ENCODE measurements at places on chromosomes 2 and 18.

- DNase-seq = no peak
Measured at GRCh38 chr2:100940240-100940639, 61.8 kb upstream of the RPL31 start.

- DNase-seq = no peak
Measured at GRCh38 chr2:48474574-48475298, 55.2 kb upstream of the STON1 start.

DNA sequence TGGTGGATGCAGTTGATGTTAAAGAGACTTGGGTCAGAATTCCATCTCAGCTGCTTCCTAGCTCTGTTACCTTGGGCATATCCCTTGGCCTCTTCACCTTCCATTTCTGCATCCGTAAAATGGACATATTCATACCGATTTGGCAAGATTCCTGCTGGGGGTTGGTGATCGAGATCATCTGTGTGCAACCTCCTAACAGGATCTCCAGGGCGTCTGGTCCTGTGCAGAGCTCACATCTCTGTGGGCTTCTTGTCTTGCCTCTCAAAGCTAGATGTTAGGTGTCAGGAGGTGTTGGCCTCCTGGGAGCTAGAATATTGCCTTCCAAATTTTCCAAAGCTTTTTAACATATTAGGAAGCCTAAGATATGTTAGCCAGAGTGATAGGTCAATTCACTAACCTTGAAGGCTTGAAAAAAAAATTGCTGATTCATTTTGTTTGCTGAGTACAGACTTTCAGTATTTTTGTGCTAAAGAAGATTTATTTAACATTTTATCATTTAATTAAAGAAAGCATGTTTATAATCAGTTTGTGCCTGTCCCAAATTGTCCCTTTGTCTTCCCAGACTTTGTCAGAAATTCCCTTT is 69.7 kb upstream of the ZNF516 start:
- no peak for DNase-seq

DNA sequence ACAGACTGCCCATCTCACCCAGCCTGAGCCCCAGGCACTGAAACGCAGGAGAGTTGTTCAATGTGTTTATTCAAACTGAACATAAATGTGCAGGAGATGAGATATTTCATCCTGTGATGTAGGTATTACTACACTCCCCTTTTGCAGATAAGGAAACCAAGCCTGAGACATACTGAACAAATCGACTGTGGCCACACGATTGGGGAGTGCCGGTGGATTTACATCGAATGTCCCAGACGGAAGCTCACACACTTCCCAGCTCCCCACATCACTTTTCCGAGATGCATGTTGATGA is 94.8 kb upstream of the ALKAL2 start:
- no peak for DNase-seq

DNA sequence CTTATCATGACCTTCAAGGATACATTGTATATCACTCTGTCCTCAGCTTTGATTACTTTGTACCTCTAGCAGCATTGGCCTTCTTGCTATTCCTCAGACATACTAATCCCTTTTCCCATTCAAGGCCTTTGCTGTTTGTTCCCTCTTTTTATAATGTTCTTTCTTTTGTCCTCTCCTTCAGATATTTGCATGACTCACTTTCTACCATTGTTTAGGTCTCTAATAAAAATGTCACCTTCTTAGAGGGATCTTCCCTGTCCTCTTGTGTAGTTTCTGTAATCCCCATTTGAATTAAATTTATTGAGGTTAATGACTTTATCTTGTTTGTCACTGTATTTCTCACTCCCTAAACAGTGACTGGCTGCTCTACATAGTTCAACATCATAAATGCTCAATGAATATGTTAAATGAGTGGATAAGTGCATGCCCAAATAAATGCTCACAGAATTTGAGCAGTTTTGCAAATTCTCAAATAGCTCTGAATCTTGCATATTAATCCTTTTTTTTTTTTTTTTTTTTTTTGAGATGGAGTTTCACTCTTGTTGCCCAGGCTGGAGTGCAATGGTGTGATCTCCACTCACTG is 135.9 kb downstream of the AGPS start:
- DNase-seq = no peak

DNA sequence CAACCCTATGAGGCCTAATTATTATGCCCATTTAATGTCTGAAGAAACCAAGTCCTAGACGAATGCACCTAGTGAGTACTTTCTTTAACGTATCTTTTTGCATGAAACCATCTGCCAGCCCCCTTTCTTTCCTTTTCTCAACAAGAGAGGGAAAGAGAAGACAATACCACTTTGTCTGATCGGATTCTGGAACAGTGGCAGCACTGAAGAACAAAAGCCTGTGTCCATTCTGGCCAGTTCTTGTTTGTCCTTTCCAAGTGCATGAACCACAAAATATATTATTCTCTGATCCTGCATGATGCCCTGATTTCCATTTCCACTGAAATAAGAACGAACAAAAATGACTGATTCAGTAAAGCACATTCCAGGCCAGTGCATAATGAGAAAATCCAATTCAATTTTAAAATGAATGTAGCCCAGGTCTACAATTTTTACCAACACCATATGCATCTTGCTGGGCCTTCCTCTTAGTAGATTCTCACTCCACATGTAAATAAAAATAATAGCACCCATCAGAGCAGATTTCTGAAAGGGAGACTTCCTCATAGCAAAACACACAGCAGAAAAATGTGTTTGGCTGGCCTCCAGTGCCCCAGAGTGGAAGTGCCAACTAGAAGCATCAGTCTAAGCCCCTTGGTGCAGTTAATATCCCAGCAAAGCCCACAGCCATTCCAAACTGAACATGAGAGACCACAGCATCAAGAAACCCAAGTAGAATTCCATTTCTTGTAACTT is 422.6 kb upstream of the ID2 start:
- DNase-seq = no peak

All from spinal cord (tissue), 10 donors.